ENCODE measurements at places on chromosomes 11 and 22.

GRCh38 chr11:46480909-46481308 is 89.3 kb upstream of the CHRM4 start:
- no peak for DNase-seq

DNA sequence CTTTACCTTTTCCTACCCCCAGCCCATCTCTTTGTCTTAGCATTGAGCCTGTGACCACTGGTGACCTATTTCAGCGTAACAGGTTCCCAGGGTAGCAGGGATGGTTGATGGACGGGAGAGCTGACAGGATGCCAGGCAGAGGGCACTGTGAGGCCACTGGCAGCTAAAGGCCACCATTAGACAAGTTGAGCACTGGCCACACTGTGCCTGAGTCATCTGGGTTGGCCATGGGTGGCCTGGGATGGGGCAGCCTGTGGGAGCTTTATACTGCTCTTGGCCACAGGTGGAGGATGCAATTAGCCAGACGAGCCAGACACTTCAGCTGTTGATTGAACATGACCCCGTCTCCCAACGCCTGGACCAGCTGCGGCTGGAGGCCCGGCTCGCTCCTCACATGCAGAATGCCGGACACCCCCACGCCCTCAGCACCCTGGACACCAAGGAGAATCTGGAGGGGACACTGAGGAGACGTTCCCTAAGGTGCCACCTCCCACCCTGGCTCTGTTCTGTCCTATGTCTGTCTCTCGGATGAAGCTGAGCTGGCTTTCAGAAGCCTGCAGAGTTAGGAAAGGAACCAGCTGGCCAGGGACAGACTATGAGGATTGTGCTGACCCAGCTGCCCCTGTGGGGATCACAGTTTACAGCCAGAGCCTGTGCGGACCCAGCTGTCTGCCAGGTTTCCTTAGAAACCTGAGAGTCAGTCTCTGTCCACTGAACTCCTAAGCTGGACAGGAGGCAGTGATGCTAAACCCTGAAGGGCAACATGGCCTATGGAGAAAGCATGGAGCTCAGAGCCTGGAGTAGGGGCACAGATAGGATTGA is 29.8 kb downstream of the PIK3IP1 start:
- no peak for DNase-seq

DNA sequence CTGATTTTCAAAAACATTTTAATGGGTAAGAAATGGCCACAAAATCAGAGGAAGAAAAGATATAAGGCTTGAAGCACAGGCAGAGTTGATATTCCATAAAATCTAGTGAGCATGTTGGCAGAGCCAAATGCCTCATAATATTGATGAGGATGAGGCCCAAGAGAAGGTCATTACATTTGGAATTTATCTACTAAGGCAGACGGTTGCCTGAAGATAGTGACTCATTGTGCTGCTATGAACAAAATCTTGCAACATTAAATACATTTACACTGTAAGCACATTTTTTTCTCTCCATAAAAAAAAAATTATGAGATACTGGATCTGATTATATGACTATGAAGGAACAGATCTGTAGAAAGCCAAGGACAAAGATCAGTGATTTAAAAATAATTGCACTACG is 881.4 kb upstream of the CHORDC1 start:
- DNase-seq, result no peak

DNA sequence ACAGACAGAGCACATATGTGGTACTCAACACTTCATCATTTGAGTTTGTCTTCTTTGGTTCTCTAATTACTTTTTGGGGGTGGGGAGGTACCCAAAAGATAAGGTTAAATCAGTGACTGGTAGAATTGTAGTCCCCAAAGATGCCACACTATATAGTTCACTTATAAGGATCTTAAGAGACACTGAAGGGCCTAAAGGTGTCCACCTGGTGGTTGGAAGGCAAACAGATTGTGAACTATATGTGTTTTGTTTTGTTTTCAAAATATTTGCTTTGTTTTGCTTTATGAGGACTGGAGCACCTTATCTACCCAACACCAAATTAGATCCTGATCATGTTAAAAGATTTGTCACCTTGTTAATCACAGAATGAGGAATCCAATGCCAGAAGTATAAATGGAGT is 136.1 kb downstream of the DCDC1 start:
- DNase-seq, result no peak

GRCh38 chr11:5937868-5938602 is 4.0 kb upstream of the OR56A3 start:
- DNase-seq, result no peak

- no peak for DNase-seq
Observed at GRCh38 chr22:27461470-27461869, 340.1 kb downstream of the MN1 start.

GRCh38 chr11:15673408-15673831 is 558.7 kb downstream of the INSC start:
- no peak for DNase-seq

DNA sequence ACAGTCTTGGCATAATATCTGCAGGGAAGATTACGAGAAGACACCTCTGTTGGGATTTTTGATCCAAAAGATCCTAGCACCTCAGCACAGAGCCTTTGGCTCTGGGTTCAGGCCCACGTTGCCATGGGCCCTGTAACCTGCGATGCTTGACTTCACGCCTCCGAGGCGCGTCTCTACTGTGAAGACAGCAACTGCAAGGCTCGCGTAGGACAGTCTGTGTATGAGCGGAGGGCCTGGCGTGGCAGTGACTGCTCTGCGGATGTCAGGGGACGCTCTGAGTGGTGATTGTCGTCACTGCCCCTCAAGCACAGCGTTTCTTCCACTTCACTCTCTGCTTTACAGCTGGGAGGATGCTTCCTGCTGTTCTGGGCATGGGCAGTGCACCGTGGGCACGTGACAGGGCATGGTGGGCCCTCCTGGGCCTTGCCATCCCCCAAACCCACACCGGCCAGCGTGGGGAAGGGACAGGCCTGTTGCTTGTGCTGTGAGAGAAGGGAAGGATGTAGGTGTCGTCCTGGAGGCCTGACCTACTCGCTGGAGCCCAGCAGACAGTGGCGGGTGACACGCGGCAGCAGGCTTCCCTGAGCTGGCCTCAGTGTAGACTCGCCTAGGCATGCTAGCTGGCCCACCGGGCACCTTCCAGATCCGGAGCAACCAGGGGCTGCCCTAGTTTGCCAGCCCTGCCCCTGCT is 26.5 kb downstream of the GLB1L2 start:
- no peak for DNase-seq

GRCh38 chr11:38824573-38824972 is 2226.5 kb upstream of the RAG2 start:
- DNase-seq, result no peak

DNA sequence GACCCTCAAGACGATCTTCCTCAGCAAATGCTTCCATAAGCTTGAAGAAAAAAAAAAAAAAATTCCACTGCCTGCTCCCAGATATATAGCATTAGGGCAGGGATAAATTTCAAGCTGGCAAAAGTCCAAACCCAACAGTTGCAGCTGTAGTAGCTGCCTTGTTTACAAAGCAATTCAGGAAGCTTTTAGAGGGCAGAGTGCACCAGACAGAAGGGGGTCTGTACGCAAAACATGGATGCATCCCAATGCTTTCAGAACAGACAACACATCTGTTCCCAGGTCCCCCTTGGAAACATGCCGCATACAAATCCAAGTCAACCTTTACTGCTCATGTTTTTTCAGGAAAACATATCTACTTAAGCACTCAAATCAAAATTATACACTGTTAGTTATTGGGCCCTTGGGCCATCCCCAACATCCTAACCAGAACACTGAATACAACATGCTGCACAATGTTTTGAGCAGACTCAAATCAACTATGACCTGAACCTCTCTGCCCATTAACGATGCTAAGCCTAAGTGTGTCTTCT is 94.5 kb downstream of the CADM1 start:
- DNase-seq, result no peak
